ENCODE measurements at places on chromosomes 1 and 21. TPM values are rescaled to one million over a fixed set of nuclear protein-coding genes. Genes with fewer than 3 reads are reported as not detected.

DNA sequence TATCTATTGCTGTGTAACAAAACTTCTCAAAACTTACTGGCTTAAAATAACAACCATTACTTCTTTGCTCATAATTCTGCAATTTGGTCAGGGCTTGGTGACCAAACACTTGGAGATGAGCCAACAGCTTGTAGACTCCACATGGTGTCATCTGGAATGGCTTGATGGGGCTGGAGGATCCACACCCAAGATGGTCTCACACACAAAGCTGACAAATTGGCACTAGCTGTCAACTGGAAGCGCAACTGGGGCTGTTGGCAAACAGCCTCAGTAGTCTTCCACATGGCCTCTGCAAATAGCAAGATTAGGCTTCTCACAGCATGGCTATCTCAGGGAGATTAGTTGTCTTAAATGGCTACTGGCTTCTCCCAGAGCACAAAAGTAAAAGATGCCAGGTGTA, 27.1 kb upstream of the MTF2 start:
- H3K27me3 ChIP-seq: no peaks in the 10 kb centered on the region
- no peak overlapping the region for H3K27ac ChIP-seq
- no peaks in the 10 kb centered on the region for H3K36me3 ChIP-seq
- no peak overlapping the region for H3K4me3 ChIP-seq

- H3K4me1 ChIP-seq: no peaks in the 10 kb centered on the region
- H3K36me3 ChIP-seq: no peaks in the 10 kb centered on the region
- DNase-seq: no peak
- peaks cover 31% of the 10 kb centered on the region for H3K27me3 ChIP-seq
- no peak overlapping the region for H3K27ac ChIP-seq
Measured at GRCh38 chr1:203424861-203425662, 50.5 kb upstream of the PRELP start.

GRCh38 chr1:56566994-56567393, 12.4 kb downstream of the PLPP3 start:
- H3K4me1 ChIP-seq: peaks cover 4% of the 10 kb centered on the region
- H3K27me3 ChIP-seq: no peaks in the 10 kb centered on the region
- H3K36me3 ChIP-seq: no peaks in the 10 kb centered on the region
- DNase-seq: no peak
- H3K27ac ChIP-seq: no peak overlapping the region
- no peak overlapping the region for H3K4me3 ChIP-seq

The CLK2 gene
- 86.5 TPM for polyA plus RNA-seq

The NUF2 gene
- 17.8 TPM for polyA plus RNA-seq

The GCSAML gene
- polyA plus RNA-seq: 0.48 TPM

Data from thymus (tissue), 14 donors.